ENCODE measurements at places on chromosomes 2 and 18.

DNA sequence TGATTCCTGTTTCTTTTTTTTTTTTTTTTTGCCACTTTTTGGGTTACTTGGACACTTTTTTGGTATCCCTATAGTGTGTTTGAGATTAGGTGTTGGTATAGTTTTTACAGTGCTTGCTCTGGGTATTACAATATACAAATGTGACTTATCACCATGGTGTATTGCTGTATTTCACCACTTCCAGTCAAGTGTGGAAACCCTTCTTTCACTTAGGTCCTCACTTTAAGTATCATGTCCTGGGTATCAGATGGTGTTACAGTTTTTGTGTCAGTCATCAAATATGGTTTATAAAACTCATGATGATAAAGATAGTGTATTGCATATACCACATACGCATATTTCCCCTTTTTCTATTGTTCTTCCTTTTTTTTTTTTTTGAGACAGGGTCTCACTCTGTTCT, 1.8 kb downstream of the ATP9B start:
- no peak for DNase-seq

DNA sequence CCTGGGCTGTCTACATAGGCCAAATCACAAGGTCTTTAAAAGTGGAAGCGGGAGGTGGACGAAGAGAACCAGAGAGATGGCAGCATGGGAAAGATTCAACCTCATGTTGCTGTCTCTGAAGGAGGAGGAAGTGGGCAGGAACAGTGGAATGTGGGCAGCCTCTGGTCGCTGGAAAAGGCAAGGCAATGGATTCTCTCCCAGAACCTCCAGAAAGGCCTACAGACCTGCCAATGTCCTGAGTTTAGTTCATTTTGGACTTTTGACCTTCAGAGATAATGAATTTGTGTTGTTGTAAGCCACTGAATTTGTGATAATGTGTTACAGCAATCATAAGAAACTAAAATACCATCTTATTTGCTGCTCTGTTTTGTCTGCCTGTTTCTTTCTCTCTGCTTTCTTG, 122.5 kb downstream of the RNF152 start:
- no peak for DNase-seq

- no peak for DNase-seq
Measured at GRCh38 chr2:234570476-234570875, 73.6 kb upstream of the ARL4C start.

DNA sequence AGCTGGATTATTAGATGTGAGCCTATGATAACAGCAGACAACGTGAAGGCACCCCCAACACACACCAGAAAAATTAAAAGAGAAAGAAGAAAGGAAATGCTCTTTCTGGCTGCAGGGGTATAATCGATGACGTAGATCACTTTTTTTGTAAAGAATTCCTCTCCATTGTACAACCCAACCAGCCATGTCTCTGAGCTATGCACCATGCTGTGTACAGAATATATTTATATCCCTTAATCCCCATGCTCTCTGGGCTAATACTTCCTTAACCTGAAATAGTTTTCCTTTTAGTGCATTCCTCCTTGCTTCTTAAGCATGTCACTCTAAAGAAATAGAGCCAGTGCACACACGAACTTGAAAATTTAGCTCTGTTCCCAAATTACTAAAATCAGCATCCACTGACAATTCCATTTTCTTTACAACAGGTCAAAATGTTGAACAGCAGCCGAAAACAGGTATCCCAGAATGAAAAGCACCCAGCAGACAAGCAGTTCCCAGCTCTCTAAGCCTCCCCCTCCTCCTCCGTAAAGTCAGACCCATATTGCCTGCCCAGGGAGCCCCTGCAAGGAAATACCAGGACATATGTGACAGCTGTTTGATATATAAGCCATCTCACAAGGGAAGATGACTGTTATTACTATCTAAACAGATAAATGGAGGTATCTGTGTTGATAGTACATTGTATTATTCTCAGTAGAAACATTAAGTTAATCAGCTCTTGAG, 247.4 kb upstream of the RAB6C start:
- DNase-seq: no peak

GRCh38 chr2:121372721-121373353, 87.8 kb upstream of the TFCP2L1 start:
- DNase-seq: no peak

- no peak for DNase-seq
Measured at GRCh38 chr2:108215794-108216211, 24.0 kb upstream of the SULT1C3 start.

DNA sequence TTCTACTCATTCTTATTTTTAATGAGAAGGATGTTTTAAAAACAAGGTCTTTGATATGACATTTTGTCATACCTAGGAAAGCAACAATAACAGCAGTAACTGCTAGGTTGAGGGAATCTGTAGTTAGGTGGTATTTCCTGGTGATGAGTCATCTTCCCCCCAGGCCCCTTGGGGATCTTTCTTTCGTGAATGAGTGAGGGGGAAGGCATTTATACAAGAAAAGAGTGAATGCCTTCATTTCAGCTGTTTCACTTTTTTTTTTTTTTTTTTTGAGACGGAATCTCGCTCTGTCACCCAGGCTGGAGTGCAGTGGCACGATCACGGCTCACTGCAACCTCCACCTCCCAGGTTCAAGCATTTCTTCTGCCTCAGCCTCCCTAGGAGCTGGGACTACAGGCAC, 108.6 kb downstream of the MAP4K4 start:
- no peak for DNase-seq

- no peak for DNase-seq
Measured at GRCh38 chr18:33350256-33350655, 90.3 kb downstream of the CCDC178 start.

DNA sequence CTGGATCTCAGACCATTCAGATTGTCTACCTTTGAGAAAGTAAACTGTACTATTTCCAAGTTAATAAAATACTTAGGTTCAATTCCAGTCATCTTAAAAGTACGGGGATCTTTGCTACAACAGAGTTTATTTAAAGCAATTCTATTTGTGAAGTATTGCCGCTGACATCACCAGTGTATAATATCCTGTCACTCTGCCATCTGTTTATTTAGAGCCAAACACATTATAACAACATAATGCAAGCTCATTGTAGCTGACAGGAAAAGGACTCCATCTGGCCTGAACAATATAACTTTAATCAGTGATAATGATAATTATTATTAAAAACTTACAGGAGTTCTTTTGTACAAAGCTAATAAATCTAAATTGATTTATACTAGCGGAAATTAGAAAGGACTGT, 786.8 kb downstream of the ERBB4 start:
- no peak for DNase-seq

DNA sequence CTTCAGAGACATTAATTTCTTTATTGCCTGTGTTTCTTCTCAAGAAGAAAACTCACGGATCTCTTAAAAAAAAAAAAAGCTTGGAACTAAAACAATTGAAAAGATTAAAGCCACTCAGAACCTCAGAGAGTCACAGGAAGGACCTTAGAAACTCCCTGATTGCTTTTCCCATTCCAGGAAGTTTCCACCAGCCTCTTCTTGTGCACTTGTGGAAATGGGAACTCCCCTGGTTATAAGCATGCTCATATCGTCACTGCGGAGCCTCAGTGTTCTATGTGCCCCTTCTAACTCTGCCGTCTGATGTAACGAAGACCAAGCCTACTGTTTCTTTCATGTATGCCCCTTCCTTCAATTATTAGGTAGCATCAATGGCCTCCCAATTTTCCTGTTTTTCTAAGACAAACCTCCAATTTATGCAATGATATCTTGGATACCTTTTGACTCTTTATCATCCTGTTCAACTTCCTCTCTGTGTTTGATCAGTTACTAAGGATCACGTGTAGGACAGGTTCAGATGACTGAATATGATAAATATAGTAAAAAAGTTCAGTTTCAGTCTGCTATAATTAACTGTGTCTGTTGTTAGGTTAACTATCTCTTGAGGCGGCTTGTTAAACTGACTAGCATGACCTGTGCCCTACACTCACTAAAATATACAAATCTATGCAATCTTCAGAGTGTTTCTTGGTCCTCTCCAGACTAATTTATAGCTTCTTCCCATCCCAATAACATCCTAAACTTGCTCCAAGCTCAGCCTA, 593.7 kb upstream of the CHAC2 start:
- no peak for DNase-seq

- DNase-seq: no peak
Measured at GRCh38 chr2:218990052-218990451, 3.2 kb downstream of the CRYBA2 start.

DNA sequence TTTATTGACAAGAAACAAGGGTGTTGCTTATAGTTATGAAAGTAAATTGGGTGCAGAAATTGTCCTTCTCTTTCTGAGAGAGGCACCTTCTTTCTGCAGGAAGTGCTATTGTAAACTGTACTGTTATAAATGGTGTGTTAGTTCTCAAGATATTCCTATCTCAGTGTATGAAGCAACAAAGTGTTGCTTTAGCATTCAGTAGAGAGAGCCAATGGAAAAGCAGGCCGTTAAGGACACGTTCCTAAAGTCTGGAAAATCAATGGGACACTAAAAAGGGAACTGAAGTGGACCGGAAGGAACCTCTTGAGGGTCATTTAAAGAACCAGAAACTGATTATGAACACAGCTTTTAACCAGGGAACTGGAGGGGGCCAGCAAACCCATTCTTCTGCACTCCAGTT, 510.0 kb upstream of the ZEB2 start:
- no peak for DNase-seq

GRCh38 chr2:136647039-136647438, 118.3 kb upstream of the THSD7B start:
- DNase-seq: no peak

DNA sequence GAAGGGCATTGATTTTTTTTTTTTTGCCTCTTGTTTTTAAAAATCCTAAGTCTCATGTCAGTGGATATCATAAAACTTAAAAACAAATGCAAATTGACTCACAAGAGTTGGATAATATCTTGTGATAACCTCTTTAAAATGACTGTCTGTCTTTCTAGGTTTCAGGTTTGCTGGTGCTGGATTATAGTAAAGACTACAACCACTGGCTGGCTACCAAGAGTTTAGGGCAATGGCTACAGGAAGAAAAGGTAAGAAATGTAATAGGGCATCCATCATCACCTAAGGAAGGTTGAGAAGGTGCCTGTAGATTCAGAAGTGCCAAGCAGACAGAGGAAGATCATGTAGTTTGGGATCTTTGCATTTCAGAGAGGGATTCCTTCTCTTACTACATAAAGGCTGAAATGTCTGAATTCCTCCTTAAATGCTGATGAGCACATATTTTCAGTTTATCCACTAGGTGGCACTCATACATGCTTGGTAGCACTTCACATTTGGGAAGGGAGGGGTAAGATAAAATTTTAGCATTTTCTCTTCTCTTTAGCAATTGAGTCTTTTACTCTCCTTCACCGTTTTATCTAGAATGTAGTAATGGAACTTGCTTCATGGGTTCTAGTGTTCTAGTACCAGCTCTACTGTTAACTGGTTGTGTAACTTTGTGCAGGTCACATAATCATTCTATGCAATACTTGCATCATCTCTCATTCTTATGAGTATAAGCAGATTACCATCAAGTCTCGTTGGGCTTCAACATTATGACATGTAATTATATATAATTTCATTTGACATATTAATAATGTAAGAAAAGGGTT, 21.1 kb downstream of the CPS1 start:
- no peak for DNase-seq

- no peak for DNase-seq
Measured at GRCh38 chr2:223723954-223724411, 113.4 kb downstream of the AP1S3 start.

DNA sequence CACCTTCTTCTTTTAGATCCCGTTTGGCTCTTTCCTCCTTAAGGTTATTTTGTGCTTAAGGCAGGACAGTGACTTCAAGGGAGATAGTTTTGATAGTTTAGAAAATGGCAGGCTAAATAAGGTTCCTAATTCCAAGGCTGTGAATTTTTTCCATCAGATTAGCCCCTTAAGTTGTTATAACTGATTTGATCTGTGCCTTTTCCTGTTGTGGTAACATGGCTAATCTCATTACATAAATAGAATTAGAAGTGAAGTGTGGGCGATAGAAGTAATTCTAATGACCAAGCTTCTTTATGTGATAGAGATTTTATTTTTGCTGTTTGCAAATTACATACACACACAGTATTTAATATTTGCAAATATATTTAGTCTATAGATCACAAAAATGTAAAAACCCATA, 102.0 kb downstream of the MYO1B start:
- DNase-seq: no peak

DNA sequence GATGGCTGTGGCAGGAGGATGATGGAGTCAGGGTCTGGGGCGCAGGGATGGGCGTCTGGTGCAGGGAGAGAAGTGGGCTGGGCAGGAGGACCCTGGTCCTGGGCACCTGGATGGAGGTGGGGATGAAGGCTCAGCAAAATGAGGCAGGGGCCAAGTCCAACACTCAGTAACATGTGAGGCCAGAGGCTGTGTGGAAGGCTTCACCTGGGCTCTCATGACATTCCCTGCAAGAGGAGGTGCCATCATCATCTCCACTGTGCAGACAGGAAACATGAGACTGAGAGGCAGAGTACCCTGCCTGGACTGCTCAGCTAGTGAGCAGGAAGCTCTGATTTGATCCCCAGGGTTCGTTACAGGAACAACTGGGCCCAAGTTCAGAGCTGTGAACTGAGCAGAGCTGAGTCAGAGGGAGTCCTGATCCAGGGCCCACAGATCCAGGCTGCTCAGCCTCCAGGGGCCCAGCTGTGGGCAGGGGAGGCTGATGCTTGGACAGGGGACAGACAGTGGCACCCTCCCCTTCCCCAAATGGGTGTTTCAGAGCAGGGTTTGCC, 36.9 kb downstream of the HJURP start:
- no peak for DNase-seq

- DNase-seq: no peak
Measured at GRCh38 chr2:75100011-75100800, 99.1 kb downstream of the TACR1 start.

- no peak for DNase-seq
Measured at GRCh38 chr18:10936176-10937053, 213.0 kb downstream of the PIEZO2 start.

DNA sequence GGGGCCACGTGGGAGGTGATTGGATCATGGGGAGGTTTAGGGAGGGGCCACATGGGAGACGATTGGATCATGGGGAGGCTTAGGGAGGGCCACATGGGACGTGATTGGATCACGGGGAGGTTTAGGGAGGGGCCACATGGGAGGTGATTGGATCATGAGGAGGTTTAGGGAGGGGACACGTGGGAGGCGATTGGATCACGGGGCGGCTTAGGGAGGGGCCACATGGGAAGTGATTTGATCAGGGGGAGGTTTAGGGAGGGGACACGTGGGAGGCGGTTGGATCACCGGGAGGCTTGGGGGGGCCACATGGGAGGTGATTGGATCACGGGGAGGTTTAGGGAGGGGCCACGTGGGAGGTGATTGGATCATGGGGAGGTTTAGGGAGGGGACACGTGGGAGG, 22.5 kb upstream of the SALL3 start:
- DNase-seq: no peak

- no peak for DNase-seq
Measured at GRCh38 chr2:50674876-50675275, 357.1 kb downstream of the NRXN1 start.
